ENCODE measurements at places on chromosomes 7 and 10. TPM values are rescaled to one million over a fixed set of nuclear protein-coding genes. Genes with fewer than 3 reads are reported as not detected.

DNA sequence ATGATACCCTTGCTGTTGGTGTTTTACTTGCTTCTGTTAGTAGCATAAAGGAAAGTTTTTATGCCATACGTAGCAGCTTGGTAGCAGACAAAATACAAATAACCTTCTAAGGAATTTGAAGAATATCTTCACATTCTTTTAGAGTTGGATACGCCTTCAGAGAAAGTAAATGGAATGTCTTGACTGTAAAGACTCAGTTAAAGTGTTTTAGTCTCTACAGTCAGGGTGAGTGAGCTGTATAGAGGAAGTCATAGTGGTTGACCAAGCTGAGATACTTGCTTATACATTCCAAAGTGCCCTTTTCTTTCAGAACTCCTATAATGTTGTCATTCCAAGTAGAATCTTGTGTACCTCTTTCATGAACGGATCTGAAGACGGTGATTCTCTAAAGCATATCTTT lies 37.7 kb downstream of the RABGEF1 start:
- no peak for ATAC-seq

The PAX4 gene
- 0.09 TPM for total RNA-seq

The PARG gene
- 31.2 TPM for total RNA-seq

- ATAC-seq, result no peak
Observed at GRCh38 chr10:67612577-67613537, 83.1 kb downstream of the CTNNA3 start.

The IQUB gene
- total RNA-seq, result 25.5 TPM

DNA sequence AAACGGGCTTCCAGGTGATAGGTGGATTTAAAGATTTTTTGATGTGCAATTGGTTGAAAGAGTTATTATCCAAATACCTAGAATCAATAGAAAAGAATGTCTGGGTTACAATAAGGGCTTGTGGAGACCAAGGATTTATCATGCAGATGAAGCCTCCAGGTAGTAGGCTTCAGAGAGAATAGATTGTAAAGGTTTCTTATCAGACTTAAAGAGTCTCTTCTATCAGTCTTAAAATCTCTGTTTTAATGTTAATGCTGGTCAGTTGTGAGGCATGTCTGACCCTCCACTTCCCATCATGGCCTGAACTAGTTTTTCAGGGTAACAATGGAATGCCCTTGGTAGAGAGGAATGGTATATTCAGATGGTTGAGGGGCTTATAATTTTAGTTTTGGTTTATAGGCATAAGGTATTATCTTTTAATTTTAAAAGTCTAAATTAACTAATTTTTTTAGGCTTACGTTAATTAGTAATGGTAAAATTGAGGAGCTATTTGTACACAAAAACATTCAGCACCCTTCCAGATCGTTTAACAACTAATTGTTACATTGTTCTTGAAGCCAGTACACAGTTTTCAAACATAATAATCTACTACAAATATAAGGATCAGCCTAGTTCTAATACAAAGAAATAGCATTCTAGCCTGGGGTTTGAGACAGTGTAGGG lies 704.2 kb upstream of the MBL2 start:
- no peak for ATAC-seq

The RTKN2 gene
- total RNA-seq, result 0.87 TPM

- no peak for ATAC-seq
Observed at GRCh38 chr7:75758491-75758890, 13.5 kb downstream of the CCL26 start.

- peak; percentile 49 for ATAC-seq
Observed at GRCh38 chr10:104255311-104255981, 754 bp downstream of the GSTO1 start.

The FGFBP3 gene
- 11.0 TPM for total RNA-seq

GRCh38 chr7:50684011-50684712 lies 98.5 kb downstream of the GRB10 start:
- no peak for ATAC-seq

The GATA3 gene
- 0.52 TPM for total RNA-seq

- no peak for ATAC-seq
Observed at GRCh38 chr7:91165846-91166230, 98.4 kb upstream of the FZD1 start.

DNA sequence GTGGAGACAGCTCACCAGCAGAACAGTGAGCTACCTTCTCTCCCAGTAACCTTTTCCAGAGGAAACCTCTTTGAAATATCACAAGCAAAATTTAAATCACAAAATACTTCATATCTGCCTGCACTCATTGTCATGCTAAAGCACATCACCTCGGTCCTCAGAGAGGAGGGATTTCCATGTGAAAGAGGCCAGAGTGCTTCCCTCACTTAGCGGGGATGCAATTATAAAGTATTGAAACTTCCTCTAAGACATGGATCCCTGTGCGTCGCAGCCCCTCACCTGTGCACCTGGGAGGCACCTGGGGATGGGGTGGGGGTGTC lies 457.9 kb downstream of the DNAJB6 start:
- peak; percentile 6 for ATAC-seq

The GJD4 gene
- total RNA-seq, result not detected

DNA sequence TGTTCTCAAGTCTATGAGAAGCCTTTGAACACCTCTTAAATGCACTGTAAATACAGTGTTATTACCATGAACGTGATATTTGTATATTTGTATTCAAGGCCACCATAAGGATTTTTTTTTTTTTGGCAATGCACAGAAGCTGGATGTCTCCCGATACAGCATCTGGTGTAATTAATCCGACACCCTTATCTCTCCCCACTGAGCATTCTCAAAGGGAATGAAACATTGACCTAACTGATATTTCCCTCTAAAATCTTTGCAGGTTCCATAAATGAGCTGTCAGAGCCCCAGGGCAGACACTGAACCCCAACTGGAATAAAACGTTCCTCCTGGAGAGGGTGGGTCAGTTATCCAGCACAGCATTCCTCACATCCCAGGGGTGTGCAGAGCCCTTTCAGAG lies 316.6 kb downstream of the PAXIP1 start:
- ATAC-seq, result no peak

The MALRD1 gene
- 0.16 TPM for total RNA-seq

The PRSS37 gene
- 2.3 TPM for total RNA-seq

The PIP gene
- not detected for total RNA-seq

- ATAC-seq, result no peak
Observed at GRCh38 chr7:22784346-22784745, 38.3 kb downstream of the TOMM7 start.

GRCh38 chr10:114100848-114101741 lies 57.4 kb downstream of the ADRB1 start:
- peak; percentile 74 for ATAC-seq

DNA sequence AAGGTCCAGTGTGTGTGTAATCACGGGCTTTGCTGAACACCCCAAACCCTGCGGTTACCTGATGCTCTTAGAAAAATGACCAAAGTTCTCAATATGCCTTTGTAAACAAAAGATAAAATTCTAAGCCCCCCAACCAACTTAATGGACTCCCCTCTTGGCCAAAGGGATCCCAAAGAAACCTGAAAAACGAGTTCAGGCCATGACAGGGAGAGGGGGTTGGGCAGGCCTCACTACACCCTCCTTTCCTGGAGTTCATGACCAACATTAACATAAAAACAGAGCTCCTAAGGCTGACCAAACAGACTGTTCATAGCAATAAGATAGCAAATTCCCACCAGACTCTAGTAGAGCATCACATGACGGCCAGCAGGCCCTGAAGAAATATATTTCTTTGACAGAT lies 3.0 kb upstream of the VIPR2 start:
- ATAC-seq, result no peak

- ATAC-seq, result peak; percentile 94
Observed at GRCh38 chr7:51123322-51124019, 193.1 kb downstream of the COBL start.

DNA sequence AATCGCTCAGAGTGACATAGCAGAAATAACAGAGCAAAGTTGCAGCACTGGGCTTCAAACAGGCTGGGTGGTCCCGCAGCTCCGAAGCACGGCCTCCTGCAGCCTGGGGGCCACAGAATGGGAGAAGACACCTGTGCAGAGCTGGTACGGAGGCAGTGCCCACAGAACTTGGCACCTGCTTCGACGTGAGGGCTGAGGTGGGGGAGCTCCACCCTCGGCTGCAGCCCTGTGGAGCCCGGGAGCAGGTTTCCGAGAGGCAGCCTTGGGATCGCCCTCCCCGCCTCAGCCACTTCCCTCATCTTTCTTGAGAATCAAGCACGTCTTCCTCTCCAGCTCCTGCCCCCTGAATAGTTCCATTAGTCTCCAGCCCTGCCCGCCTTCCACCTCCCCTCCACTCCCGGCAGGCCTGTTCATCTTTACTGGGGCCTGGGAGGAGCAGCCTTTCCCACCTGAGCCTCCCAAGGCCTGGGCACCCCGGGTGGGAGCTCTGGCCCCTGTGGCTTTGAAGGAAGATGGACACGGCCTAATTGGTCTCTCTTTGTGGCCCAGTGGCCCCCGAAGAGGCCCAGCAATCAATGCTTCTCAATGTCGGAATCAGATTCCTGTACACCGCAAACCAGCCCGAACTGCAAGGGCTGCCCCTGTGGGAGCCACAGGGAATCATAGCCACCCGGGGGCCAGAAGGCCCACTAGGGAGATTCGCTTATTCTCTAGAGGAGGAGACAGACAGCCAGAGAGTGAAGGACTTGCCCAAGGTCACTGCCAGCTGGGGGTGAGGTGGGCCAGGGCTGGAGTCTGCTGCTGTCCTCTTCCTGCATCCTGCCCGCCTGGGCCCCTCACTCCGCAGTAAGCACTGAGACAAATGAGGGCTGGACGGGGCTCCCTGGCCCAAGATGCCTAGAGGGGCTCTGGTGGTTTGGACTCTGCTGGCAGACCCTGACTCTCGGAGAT lies 17.0 kb upstream of the PCBD1 start:
- no peak for ATAC-seq

- no peak for ATAC-seq
Observed at GRCh38 chr7:30893357-30893756, 18.3 kb upstream of the AQP1 start.

The FAM25C gene
- not detected for total RNA-seq

- no peak for ATAC-seq
Observed at GRCh38 chr7:35258868-35259522, 5.1 kb upstream of the TBX20 start.

GRCh38 chr7:54781134-54781920 lies 22.3 kb upstream of the SEC61G start:
- ATAC-seq, result no peak

GRCh38 chr7:111232249-111233084 lies 141.5 kb downstream of the LRRN3 start:
- no peak for ATAC-seq

The OR2A42 gene
- total RNA-seq, result 0.11 TPM

DNA sequence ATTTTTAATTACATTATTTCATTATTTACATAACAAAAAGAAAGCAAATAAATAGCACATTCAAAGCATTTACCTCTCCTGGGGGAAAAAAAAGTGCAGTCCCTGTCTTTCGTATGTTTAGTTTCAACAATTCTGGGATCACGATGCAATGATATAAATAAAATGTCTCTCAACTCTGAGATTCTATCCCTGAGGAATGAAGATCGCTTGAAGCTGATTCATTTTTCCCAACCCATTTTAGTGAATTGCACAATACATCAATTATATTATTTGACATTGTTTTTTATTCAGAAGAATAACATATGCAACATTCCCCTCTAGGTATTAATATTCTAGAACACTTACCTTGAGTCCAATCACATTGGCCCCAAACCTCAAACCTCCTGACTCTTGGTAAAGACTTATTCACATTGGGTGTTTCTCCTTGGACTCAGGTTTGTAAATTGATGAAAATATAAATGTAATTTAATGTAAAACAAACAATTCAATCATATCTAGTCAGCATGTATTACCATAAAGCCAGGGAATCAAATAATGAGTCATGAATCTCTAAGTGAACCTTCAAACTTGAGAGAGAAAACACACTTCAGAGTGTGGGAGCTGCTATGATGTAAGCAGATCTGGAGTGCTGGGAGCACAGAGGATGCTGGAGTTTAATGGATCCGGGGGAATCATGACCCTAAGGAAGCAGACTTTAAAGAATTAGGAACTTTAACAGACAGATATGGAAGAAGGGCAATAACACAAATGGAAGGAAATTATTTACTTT lies 5.3 kb upstream of the SCIN start:
- ATAC-seq, result no peak

DNA sequence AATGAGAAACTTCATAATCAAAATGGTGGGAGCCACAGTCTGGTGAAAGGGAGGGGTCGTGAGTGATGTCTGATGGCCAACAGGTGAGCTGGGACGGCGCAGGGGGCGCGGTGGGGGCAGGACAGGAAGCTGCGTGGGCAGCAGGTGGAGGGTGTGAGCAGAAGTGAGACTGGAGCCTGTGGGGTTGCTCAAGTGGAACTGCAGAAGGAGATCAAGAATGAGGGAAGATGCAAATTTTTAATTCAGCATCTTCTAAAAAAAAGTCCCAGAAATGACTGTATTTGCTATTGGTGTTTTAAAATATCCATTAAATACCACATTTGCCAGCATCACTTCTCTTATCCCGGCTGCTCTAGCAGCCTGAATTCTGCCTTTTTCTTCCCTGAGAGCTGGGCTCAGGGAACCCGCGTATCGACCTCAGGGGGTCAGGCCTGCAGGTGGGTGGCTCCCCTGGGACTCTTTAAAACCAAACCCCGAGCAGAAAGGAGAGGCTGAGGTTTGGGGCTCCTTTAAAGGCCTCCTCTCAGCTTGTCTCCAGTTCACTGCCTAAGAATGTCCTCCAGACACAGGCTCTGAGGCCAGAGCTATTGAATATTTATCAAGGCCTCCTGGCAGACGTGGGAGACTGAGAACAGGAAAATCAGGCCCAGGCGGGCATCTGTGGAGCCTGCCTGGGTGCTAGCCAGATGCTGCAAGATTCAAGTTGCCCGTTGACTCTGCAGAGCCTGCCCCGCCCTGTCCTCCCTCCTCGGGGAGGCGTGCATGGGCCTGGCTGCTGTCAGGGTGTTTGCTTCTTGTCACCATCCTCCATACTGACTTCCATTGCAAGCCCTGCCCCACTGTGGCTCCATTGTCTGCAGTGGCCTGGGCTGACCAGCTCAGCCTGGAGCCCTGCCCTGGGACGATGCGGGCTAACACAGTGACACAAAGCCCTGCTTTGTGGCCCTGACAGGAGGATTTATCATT lies 53.9 kb downstream of the SYPL1 start:
- peak; percentile 97 for ATAC-seq

- peak; percentile 94 for ATAC-seq
Observed at GRCh38 chr7:15889507-15889906, 203.0 kb upstream of the MEOX2 start.

The CFAP46 gene
- total RNA-seq, result 5.0 TPM

- ATAC-seq, result peak; percentile 68
Observed at GRCh38 chr7:125247514-125248098, 318.0 kb upstream of the POT1 start.

The CARD11 gene
- total RNA-seq, result not detected

DNA sequence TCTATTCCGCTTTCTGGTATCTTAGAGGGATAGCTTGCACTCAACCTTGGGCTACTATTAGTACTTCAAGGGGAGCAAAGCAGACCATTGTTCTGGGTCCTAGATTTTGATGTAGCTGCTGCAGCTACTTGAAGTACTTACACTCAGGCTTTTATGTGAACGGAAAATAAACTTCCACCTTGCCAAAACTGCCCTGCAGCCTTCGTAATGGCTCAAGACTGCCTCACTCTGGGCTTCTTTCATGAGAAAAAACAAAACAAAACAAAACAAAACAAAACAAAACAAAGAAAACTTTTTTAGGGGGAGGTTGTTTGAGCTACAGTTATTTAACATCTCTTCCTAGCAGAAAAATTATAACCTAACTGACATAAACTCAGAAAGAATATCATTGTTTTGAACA lies 19.4 kb upstream of the EPHB6 start:
- ATAC-seq, result no peak

The FAM24B gene
- total RNA-seq, result 3.1 TPM
